Stimulated activated CD8-positive, alpha-beta memory T cell treated with anti-CD3 and anti-CD28 coated beads, Interleukin-2, amount 100 ng/mL, for 48 hours (primary cell): ENCODE measurements at places on chromosomes 13 and 19.
A peak's percentile ranks its signal among the peaks of the same experiment; 100 is the strongest.

GRCh38 chr13:98571955-98572662 is 4.8 kb downstream of the STK24 start:
- no peak for DNase-seq

DNA sequence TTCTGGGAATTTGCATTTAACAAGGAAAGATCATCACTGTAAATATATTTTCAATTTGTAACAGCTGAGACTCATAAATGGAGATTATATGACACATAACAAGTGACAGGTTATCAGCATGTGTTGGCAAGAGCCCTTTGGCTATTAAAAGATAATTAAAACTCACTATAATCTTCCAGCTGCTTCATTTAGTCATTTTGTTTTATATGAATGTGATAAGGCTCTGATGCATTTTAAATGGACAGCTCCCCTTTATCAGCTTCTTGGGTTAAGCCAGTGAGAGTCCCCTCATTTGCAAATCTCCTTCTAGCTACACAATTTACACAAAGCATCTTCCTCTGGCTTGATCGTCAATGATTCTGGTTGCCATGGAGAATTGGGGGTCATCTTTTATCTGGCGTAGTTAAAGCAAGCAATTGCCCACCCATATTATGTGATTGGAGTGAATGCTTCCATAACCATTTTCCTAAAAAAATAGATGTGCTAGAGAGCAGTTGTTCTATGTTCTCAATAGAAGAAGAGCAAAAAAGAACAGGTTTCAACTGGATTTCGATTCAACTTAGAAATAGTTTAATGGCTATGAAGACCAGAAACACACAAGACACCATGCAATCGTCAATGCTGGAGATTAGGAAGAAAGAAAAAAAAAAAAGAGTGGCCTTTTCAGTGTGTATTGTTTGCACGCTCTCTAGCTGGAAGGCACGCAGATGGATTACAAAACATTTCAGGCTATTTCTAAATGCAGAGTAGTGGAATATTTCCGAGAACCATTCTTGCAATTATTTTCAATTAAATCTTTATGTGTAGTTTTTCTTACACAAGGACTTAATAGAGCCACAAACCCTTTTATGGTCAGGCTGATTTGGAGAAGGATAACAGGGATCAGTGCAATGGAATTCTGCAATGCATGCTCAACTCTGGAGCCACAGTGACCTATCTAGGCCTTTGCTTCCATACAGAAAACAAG is 27.4 kb downstream of the STARD13 start:
- no peak for DNase-seq

DNA sequence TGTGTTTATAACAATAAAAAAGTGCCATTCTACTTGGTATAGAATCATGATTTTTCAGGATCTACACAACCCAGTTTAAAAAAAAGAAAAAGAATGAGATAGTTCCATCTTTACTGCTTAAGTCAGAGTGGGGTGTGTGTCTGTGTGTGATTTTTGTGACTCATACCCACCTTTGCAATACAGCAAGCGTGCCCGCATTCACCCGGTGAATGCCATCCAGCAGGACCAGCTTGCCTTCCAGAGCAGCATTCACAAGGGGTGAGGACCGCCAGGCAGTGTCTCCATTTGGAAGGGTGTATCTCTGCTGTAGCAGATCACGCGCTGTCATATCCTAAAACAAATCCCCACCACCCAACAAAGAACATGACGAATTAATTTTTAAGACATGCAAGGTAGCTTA is 127.7 kb downstream of the VWA8 start:
- no peak for DNase-seq

DNA sequence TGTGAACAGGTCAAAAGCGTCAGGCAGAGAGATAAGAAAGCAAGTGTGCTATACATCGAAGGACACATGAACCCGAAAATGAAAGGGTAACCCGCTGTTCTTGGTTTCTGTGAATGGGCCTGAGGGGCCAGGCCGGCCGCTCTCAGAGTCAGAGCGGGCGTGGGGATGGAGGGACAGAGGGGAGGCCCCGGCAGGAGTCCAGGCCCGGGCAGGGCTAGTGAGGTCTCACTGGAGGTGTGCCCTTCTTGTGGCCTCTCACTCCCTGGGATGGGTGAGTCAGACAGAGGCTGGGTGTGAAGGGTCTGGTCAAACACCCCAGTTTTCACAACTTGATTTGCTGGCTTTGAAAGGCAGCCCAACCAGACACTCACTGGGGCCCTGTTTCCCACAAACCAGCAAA is 17.4 kb upstream of the NDUFS7 start:
- DNase-seq: no peak

- DNase-seq: peak; percentile 35
These were observed 1.3 kb downstream of the MAN2B1 start for GRCh38 chr19:12665281-12665573.

DNA sequence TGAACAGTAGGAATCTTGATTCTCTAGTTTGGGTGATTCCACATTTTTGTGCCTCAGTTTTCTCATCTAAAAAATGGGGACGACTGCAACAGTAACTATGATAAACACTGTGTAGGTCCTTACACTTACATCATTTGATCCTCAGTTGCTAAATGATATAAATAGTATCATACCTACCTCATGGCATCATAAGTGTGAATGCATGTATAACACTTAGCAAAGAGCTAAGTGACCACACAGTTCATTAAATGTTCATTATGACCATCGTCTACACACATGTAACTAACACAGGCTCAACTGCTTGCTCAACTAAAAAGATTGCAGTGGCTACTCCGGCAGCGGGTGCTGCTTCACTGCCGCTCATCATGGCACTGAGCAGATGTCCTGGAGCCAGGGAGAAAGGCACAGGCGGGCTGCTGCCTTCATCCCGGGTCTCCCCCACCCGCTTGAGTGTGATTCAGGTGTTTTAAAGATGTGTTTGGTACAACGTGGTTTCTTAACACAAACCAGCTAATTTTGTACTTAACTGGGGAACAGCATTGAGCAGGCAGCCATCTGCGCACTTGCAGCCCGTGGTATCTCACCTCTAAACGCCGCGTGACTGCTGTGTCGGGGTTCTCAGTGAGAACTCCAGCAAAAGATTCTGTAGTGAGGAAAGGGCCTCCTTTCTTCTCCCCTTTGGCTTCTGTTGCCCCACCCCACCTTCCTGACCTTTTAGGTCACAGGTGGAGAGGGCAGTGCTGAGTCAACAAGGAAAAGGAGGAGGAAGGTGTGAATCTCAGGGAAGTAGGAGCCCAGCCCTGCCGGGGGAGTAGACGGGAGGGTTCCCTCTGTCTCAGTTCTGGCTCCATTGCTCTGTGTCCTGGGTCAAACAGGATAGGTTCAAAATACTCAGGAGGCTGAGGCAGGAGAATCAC is 11.7 kb upstream of the ACTN4 start:
- DNase-seq: no peak

DNA sequence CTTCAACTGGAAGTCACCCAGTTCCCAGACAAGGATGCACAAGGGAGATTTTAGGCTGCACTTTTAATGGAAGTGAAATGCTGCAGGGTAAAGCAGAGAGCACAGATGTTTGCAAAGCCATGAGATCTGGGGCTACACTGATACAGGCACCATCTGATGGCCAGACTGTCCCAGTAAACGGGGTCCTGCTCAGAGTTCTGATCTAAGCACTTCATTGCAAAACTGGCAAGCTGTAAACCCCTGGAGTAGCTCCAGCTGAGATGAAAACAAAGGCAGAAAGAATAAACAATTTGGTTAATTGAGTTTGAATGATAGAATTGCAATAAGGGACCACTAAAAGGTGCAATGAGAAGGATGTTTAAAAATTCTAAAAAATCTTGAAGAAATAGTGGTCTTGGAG is 197.1 kb downstream of the OXGR1 start:
- DNase-seq: no peak

- no peak for DNase-seq
These were observed 86.1 kb upstream of the DOCK9 start for GRCh38 chr13:99063952-99064351.
